Small intestine (tissue), 16 donors: ENCODE measurements at places on chromosomes 7 and 10.

GRCh38 chr7:134891696-134892678, 94.3 kb upstream of the AGBL3 start:
- DNase-seq, result no peak

GRCh38 chr7:48259463-48260280, 88.4 kb downstream of the ABCA13 start:
- no peak for DNase-seq

- DNase-seq, result no peak
These were observed 15.6 kb downstream of the ELN start for GRCh38 chr7:74043523-74043951.

- DNase-seq, result no peak
These were observed 139.5 kb upstream of the ADAM12 start for GRCh38 chr10:126527645-126528314.

- DNase-seq, result no peak
These were observed 403.8 kb upstream of the MGMT start for GRCh38 chr10:129063212-129063611.

DNA sequence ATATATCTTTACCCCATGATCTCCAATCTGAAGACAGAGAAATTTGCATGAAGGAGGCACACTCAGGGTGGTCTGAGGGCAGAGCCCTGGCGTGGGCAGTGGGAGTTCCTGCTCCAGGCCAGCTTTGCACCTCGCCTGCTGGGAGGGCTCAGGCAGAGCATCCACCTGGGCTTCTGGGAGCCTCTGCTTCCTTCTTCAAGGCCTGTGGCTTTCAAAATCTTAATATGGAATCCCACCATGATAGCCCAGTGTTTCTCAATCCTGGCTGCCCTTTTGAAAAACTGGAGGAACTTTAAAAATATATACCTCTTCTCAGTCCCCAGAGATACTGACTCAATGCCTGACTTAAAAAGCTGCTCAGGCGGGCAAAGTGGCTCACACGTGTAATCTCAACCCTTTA, 36.7 kb upstream of the PSAP start:
- DNase-seq, result no peak

DNA sequence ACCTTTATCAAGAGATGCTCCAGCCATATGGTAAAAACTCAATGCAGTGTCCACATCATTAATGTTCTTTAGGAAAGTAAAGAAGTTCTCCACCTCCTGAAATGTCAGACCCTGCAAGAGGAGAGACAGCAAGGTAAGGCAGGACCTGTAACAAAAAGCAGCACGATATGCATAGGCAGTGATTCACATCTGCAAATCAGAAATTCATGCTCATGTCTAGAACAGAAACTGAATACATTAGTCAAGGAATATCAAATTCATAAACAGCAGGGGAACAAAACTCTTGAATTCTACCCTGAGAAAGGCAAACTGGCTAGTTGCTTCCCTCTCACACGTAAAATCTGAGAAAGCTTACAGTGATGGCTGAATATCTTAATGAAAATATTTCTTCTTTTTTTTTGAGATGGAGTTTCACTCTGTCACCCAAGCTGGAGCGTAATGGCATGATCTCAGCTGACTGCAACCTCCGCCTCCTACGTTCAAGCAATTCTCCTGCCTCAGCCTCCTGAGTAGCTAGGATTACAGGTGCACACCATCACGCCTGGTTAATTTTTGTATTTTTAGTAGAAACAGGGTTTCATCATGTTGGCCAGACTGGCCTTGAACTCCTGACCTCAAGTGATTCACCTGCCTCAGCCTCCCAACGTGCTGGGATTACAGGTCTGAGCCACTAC, 53.3 kb upstream of the DNAJB12 start:
- no peak for DNase-seq
